ENCODE measurements at places on chromosomes 7 and 10.

GRCh38 chr7:111476586-111477293 is 85.6 kb downstream of the IMMP2L start:
- DNase-seq: no peak

- no peak for DNase-seq
Observed at GRCh38 chr10:69901022-69901421, 99.3 kb downstream of the COL13A1 start.

DNA sequence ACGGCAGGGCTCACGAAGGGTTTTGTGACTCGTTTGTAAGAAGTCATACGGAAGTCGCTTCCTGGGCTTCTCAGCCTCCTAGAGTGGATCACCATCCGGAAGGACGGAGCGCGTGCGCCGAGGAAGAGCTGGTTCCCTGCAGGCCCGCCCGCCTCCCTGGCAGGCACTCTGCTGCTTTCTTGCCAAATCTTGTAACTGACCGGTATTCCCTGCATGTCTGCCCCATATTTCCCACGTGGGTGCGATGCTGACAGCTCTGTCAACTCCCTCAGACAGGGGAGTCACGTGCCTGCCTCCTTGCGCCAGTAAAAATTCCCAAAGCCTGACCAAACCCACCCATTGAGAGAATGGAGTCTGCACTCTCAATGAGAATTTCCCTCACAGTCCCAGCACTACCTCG is 12.7 kb downstream of the SHH start:
- no peak for DNase-seq

GRCh38 chr7:112366886-112367285 is 83.4 kb upstream of the IFRD1 start:
- DNase-seq: no peak

GRCh38 chr10:122342293-122343134 is 32.0 kb upstream of the PLEKHA1 start:
- peak; percentile 56 for DNase-seq

GRCh38 chr7:79833616-79834015 is 301.0 kb upstream of the GNAI1 start:
- DNase-seq: no peak

GRCh38 chr7:123417580-123417979 is 116.8 kb downstream of the IQUB start:
- DNase-seq: no peak

- no peak for DNase-seq
Observed at GRCh38 chr10:96967847-96968246, 135.7 kb downstream of the LCOR start.

DNA sequence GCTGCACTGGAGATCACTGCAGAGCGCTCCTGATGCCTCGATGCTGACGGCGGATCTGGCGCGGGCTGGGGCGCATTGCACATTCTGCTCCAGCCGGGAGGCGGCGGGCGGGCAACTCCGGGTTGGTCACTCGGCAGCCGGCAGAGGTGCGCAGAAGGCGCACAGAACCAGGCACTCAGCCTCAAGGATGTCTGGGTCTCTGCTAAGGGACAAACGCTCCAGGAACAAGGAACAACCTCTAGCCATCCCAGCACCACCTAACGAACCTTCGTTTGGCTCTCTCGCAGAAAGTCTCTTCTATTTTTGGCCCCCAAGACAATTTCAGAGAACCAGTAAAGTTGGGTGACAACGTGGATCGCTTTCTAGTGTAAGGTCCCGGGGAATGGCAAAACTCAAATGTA is 254.6 kb downstream of the OTUD1 start:
- peak; percentile 15 for DNase-seq

- no peak for DNase-seq
Observed at GRCh38 chr7:136180984-136181383, 203.8 kb upstream of the MTPN start.

DNA sequence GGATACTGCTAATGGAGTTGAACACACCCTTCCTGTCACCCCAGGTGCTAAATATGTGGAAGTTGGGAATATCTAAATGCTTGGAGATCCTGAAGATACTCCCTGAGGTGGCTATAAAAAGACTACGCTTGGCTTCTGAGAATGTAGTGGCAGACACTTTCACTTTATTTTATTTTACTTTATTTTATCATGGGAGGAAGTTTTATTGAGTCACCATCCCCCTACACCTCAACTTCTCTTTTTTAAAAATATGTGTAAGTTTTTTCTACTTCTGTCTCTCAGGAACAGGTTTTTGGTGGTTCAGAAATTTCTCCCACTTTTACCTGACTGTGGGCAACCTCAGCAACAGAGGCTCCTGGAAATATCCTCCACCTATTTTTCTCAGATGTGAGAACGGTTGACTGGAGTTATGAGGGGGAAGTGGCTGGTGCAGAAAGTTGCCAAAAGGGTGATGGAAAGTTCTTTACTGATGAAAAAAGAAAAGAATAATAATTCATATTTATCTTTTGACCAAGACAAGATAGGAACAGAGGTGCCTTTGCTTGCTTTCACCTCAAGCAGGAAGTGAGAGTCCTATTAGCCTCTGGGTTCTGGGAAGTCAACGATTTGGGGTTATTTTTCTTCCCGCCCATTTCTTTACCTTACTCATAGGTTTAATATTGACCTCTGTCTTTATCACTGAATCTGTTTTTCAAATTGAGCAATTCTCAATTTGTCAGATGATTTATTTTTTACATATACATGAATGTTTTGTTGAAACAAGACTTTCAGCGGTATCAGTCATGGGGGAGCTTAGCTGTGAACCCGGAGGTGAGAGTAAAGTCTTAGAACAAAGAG is 103.6 kb downstream of the AHR start:
- DNase-seq: peak; percentile 77

DNA sequence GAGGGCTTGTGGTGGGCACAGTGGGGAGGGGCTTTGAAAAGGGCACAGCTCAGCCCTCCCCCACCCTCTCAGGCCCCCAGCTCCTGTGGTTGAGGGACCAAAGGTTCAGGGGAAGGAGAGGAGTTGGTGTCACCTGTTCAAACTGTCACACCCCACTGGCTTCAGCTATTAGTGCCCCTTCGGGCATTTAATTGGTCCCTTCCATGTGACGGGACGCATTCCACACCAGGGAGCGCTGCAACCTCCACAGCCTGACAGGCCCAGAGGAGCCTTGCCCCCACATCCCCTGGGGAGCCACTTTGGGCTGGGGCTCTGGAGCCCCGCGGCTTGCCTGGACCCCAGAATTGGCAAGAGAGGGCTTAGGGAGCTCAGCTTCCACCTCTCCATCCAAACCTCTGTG is 75.7 kb downstream of the C10orf105 start:
- no peak for DNase-seq

- DNase-seq: no peak
Observed at GRCh38 chr10:11876805-11877590, 53.8 kb downstream of the PROSER2 start.

- no peak for DNase-seq
Observed at GRCh38 chr10:48684792-48685623, at the start of gene WDFY4. Gene WDFY4, plus strand, starts transcription at chr10:48684873. Its CDS starts 24,860 bp downstream, at chr10:48709733.

DNA sequence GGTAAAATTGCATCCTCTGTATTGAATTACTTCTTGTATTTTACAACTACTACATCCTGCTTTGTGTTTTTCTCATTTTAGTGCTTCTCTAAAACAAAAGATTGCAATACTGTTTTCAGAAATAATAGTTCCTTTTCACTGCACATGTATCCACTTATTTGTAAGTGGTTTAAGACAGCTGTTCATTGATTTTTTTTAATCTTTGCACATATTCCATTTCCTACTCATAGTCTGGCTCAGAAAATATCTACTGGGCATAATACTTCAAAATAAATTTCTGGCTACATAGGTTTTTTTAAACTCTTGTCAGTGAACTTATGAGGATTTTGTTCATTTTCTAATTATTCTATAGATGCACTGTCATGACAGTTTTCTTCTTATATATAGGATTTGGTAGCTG is 54.8 kb downstream of the SND1 start:
- DNase-seq: no peak

DNA sequence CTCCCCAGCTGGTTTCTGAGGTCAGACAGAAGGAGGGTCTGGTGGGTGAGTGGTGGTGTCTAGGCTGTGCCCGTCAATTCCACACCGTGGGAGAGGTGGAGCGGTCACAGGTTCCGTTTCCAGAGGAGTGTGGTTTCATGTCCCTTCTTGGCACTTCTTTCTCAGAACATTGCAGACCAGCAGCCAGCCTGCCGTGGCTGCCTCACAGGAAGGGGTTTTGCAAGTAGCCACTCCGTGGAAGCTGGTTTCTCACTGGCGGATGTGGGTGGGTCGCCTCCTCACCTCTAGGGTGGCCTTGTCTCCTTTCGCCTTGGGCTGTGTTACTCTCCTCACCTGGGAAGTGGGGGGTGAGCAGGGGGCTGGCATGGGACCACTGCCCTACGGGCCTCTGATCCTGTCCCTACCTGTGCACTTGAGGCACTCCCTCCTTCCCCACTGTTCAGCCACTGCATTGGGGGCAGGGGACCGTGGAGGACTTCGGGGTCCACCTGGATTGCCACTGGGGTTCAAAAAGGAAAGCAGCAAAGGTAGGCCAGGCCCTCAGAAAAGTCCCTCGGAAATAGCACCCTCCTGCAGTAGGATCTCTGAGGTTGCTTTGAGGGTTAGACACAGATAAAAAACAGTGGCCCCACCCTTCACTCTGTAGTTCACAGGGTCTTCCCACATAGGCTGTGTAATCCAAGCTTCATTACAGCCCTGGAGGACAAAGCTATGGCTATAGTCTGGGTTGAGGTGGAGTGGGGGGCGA is 33.9 kb downstream of the TSPAN14 start:
- DNase-seq: peak; percentile 78

GRCh38 chr7:152876749-152877148 is 117.2 kb downstream of the ACTR3B start:
- no peak for DNase-seq

- no peak for DNase-seq
Observed at GRCh38 chr10:36717118-36717517, 408.3 kb upstream of the ANKRD30A start.

- no peak for DNase-seq
Observed at GRCh38 chr7:71769326-71769725, 637.4 kb downstream of the GALNT17 start.

DNA sequence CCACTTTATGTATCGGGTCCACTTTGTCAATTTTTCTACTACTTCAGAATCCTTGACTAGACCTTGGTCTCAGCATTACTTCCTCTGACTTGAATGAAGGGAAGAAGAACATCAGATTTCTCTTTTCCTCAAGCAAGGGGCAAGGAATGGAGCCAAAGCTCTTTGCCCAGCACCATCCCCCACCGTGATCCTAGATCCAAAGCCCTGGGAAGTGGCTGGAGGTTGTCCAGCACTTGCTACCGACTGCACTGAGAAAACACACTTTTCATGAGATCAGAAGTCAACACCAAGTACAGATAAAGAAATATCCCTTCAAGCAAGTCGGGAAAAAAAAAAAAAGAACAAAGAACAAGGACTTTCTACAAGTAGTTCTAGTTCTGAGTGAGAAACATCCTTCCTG is 102.1 kb upstream of the DDC start:
- no peak for DNase-seq

- DNase-seq: peak; percentile 63
Observed at GRCh38 chr10:103772096-103772845, 83.1 kb downstream of the SH3PXD2A start.

GRCh38 chr10:122911889-122912484 is 1.6 kb downstream of the FAM24A start:
- peak; percentile 49 for DNase-seq

- DNase-seq: peak; percentile 15
Observed at GRCh38 chr7:37234928-37235327, 213.7 kb downstream of the ELMO1 start.

DNA sequence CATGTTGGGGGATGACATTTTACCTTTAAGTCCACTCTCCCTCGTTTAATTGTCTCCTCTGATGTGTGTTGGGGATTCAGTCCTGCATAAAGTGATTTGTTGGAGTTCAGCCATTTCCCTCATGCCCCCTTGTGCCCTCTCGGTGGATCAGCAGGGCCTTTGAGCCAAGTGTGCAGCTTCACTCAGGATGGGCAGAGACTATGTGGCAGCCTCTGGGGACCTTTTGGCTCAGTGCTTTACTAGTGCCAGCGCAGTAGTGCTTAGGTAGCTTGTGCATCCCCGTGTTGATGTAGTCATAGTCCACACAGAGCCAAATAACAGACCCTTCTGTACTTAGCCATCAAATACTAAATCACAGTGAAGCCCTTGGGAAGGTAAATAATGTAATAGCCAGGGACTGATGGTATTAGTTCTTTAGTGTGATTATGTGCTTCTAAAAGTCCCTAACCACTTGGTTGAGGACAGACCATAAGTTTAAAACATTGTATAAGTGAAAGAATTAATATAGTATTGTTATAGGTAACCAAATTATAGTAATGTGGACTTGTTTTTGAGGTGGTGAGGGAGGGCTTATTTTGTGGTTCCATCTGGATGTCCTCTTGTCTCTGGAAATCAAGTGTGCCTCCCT is 11.4 kb downstream of the BUB3 start:
- DNase-seq: no peak

GRCh38 chr7:37920849-37921805 is 687 bp downstream of the EPDR1 start:
- DNase-seq: peak; percentile 27

GRCh38 chr10:17479015-17479615 is 24.7 kb upstream of the ST8SIA6 start:
- DNase-seq: no peak

DNA sequence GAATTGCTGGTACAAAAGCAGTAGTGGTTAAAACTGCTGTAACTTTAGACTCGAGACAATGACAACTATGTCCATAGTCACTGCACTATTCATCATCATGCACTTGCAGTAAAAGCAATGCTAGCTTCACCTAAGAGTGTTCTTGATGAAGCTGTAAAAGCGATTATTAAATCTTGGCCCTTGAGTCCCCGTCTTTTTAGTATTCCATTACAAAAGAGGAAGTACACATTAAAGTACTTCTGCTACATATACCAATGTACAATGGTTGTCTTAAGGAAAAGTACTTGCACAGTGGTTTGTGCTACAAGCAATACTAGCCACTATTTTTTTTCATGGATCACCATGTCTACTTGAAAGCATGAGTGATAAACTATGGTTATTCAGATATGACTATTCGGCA is 78.3 kb downstream of the ATAD1 start:
- no peak for DNase-seq

DNA sequence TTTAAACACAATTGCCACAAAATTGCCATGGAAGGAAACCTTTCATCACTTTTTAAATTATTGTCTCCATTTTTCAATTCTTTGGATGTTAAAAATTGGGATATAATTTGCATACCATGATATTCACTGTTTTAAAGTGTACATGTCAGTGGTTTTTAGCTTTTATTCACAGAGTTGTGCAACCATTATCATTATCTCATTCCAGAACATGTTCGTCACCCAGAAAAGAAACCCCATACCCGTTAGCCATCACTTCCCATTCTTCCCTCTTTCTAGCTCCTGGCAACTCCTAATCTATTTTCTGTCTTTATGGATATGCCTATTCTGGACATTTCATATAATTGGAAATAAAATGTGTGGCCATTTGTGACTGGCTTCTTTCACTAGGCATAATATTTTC is 260.3 kb upstream of the FERD3L start:
- no peak for DNase-seq

- DNase-seq: peak; percentile 22
Observed at GRCh38 chr7:133253519-133253875, 619 bp downstream of the EXOC4 start.

- no peak for DNase-seq
Observed at GRCh38 chr10:56975513-56975912, 614.5 kb upstream of the ZWINT start.
